ENCODE measurements at places on chromosomes 3 and 15.

GRCh38 chr15:48031466-48031865 is 89.3 kb upstream of the SLC24A5 start:
- no peak for DNase-seq

DNA sequence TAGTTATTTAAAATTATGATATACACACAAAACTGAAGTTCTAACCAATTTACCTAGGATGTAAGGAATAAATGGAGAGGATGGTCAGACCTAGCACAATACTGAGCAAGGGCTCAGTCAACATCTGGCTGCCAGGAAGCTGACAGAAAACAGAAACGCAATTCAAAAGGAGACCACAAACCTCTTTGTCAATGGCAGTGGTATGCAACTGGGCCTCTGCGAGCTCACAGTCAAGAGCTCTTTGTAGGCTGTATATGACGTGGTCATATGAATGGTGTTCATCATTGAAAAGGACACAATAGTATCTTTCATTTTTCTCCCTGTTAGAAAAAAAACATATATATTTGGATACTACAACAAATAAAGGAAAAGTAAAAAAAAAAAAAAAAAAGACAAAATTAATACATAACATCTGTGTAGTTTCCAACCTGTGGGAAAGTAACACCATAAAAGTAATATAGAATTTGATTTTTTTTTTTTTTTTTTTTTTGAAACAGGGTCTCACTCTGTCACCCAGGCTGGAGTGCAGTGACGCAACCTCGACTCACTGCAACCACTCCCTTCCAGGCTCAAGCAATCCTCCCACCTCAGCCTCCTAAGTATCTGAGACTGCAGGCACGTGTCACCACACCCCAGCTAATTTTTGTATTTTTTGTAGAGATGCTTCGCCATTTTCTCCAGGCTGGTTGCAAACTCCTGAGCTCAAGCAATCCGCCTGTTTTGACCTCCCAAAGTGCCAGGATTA is 37.9 kb downstream of the UBR1 start:
- DNase-seq: peak; percentile 41

DNA sequence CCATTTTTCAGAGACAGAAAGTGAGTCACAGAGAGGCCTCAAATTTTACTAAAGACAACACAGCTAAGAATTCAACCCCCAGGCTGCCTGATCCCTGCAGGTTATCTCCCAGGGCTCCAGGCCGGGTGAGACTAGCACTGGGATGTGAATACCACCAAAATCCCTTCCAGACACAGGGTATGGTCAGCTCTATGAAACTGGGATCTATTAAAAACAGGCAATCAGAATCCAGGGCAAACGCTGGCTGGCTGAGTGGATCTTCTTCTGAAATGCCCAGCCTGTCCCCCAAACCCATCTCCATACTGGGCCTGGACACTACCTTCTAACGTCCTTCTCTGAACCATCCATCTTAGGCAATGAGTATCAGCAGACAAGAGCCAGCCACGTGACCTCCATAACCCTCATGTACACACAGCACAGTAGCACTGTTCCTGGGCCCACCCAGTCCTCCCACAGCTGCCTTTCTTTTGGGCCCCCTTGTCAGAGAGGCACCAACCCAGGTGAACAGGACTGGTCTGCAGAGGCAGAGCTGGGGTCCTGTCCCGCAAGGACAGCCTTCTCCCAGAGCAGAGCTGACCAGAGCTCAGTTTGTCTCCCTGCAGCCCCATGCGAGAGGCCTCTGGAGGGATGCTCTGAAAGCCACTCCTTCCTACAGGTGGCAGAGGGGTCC is 1.9 kb downstream of the RAB6B start:
- DNase-seq: no peak

GRCh38 chr15:74913041-74913440 is 6.4 kb upstream of the FAM219B start:
- DNase-seq: no peak

DNA sequence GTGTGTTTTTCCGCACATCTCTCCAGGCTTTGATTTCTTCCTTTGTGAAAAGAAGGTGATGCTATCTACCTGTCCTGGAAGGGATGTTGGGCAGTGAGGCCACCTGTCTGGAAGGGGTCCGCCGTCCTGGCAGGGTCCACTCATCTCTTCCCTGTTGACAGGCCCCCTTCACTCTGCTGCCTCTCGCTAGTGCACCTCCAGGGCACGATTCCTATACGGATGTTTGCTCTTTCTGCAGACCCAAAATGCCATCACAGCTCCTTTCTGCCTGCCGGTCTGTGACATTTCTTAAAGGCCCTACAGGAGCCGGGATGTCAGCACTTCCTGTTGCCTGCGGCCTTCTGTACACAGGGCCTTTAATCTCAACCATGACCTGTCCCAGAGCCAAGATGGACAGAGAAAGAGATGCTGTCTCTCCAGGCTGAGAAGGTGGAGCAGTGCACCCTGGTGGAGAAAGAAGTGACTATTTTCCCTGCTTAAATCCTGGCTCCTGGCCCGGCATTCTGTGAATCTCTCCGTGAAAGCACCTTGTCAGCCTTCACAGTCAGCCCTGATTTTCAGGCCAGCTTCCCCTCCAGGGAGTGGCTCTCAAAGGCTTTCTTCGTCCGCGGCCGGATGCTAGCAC is 7.4 kb downstream of the FAM3D start:
- DNase-seq: peak; percentile 23

- peak; percentile 70 for DNase-seq
Measured at GRCh38 chr3:194395778-194396538, 3.1 kb downstream of the GP5 start.

DNA sequence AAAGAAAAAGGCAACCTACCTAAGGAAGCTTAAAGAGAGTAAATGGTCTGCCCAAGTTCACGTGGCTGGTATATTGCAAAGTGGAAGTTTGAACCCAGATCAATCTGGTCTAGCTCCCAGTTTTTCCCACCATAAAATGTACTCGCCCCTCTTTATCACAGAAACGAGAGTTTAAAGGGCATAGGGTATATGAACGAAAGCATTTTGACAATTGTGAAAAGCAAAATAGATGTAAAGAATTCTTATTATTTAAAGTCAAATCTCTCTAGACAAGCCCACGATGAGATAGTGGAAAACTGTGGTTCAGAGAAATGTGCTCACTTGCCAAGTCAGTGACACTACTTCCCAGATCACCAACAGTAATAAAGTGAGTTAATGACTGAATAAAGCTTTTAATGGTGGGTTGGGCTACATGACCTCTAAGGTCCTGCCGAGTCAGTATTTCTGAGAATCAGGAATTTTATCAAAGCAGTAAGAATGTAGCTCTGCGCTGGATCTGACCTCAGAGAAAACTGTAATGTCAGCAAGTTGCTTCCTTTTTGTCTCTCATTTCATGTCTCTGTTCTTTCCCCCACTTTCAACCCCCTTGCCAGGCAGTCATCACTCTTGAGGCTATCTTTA is 23.3 kb upstream of the NEO1 start:
- DNase-seq: no peak

DNA sequence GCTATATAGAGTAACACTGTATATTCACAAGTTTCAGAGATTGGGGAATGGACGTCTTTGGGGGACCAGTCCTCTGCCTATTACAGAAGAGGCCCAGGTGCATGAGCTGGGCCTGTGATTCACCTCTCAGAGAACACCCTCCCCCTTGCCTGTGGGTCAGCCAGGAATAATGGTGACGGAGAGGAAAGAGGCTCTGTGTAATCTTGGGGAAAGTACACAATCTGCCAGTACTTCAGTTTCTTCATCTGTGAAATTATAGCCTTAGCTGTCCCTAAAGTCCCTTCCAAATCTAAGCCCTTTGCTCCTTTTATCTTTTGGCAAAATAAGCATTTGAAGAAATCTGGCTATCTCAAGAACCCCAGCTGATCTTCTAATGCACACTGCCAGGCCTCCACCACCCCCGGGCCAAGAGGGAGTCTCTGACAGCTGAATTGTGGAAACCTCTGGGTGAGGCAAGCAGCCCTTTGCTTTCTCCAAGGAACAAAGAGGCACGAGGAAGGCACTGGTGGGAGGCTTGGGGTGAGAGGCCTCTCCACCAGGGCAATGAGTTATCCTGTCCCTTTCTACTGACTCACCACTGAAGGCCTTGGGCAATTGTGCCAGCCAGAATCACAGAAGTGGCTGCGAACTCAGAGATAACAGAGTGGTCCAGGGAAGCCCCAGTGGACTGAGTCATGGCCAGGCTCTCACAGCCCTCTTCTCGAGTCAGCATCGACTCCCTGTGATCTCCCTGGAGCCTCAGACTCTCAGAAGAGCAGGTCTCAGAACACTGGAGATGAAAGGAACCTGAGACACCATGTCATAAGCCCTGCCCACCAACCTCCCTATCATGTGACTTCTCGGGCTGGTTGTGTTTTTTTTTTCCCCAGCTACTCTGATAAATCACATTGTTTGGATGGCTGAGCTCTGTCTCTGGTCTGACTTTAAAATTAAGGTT is 31.8 kb downstream of the CCNL1 start:
- peak; percentile 96 for DNase-seq

GRCh38 chr3:95521396-95521795 is 1293.0 kb upstream of the EPHA6 start:
- DNase-seq: no peak

GRCh38 chr3:27723001-27723445 is 900 bp upstream of the EOMES start:
- DNase-seq: no peak

- peak; percentile 59 for DNase-seq
Measured at GRCh38 chr15:51751697-51752683, 593 bp downstream of the TMOD2 start.

- no peak for DNase-seq
Measured at GRCh38 chr3:46538803-46539442, 27.2 kb downstream of the LRRC2 start.

DNA sequence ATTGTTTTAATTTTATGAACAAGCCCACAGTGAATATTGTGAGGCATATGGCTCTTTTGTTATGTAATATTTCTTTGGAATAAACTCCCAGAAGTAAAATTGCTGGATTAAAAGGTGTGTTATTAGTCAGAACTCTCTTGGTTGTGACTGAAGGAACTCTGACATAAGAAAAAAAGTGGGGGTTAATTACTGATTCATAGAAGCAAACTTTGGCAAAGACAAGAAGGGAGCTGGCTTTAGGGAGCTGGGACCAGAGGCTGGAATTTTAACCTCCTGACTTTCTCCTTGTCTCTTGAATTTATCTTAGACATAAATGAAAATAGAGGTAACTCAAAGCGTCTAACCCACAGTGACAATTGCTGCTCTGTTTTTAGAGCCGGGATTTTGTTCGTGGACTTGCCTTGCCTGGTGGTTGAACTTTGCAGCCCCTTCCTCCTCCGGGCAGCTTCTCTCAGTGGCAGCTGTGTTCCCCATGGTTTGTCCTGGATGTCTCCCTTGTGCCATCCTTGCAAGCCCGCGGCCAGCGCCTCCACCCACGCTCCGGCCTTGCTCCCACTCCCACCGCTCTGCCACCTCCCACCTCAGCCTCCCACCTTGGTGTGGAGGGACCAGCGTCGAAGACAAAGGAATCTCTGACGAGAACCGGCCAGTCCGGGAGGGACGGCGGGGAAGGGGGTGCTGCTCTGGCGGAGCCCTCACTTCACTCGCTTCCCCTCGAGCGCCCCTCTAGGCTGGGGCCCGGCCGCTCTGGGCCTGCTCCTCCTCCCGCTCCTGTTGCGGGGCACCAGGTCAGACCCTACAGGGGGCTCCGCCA is 28.0 kb downstream of the ARHGAP31 start:
- DNase-seq: peak; percentile 36

GRCh38 chr3:70065696-70066253 is 66.2 kb downstream of the SAMMSON start:
- DNase-seq: peak; percentile 7

DNA sequence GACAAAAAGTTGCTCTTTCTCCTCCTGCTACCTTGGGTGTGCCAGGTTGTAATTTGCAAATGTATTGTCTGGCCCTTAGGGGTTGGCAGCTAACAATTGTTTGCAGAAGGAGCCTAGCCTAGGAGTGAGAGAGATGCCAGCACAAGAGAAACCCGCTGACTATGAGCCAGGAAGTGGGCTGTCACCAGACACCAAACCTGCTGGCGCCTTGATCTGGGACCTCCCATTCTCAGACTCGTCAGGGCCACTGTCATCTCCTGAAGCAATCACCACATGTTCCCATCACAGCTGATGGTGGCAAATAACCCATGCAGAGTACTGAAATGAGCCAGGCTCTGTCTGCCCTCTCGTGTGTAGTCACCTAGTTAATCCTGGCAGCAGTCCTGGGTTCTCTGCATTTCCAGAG is 406.4 kb upstream of the NPAP1 start:
- DNase-seq: no peak

- DNase-seq: no peak
Measured at GRCh38 chr15:56832125-56832524, 86.3 kb upstream of the TCF12 start.

GRCh38 chr15:97446138-97446537 is 514.4 kb upstream of the ARRDC4 start:
- no peak for DNase-seq

DNA sequence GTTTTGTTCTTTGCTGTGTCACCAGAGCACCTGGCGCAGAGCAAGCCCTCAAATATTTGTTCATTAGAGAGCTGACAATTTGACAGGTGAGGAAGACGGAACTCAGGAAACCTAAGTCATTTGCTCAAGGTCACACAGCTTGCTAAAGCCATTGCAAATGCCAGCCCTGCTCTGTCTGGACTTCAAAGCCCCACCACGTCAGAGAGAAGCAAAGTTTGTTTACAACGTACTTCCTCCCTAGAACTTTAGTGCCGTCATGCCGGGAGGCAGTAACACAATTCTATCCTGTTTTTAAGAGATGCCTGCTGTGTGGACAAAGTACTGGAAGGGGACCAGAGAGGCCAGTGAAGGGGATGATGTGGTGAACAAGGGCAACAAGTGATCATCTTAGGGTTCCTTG is 216.6 kb upstream of the PRICKLE2 start:
- no peak for DNase-seq

GRCh38 chr3:54970895-54971294 is 43.0 kb upstream of the LRTM1 start:
- no peak for DNase-seq

GRCh38 chr15:42282344-42282743 is 9.1 kb upstream of the TMEM87A start:
- DNase-seq: no peak

- no peak for DNase-seq
Measured at GRCh38 chr3:173938616-173939015, 541.1 kb downstream of the NLGN1 start.

GRCh38 chr3:30712991-30713390 is 106.6 kb downstream of the TGFBR2 start:
- DNase-seq: no peak

GRCh38 chr3:45980229-45980813 is 15.3 kb downstream of the FYCO1 start:
- DNase-seq: no peak

GRCh38 chr3:114852966-114853365 is 294.1 kb downstream of the ZBTB20 start:
- no peak for DNase-seq

DNA sequence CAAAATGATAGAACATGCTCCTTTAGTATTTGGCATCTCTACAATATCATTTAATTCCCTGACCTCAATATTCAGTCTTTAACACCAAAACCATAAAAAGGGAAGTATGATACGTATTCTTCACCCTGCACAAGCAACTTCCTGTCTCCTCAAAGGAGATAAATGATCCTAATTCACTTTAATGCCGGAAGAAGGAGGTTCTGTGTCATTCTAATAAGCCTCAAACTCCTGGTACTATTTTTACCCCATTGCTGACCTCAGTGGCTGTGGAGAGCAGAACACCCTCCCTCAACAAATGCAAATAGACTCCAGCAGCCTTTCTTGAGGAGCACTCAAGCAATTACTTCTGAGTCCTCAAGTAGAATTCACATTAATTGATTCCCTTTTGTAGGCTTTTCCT is 173.3 kb downstream of the TMEM108 start:
- no peak for DNase-seq
